ENCODE measurements at places on chromosomes 7 and 10.

- DNase-seq: no peak
Measured at GRCh38 chr7:29839921-29840320, 33.6 kb downstream of the WIPF3 start.

DNA sequence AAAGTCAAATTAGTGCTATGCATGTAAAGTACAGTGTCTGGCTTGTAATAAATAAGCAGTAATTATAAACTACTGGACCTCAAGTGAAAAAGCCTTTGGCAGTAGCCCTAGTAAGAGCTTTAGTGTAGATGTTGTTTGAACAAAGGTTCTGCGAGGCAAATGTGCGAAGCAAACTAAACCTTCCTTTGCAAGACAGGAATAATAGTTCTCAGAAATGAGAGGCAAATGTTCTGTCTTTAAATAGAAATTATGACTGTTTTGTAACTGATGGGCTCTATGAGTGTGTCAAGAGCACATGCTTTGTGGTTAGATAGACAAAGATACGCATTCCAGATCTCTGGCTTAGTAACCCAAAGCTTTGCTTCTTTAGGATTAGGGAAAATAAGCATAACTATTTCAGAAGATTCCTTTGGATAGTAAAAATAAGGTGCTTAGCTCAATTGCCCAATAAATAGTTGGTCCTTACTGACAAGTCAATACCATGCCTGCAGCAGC lies 169.2 kb upstream of the CDC14C start:
- no peak for DNase-seq

- DNase-seq: peak; percentile 65
Measured at GRCh38 chr7:66306243-66306642, 101.1 kb downstream of the TPST1 start.

- DNase-seq: peak; percentile 8
Measured at GRCh38 chr10:14259696-14260566, 70.8 kb downstream of the FRMD4A start.

DNA sequence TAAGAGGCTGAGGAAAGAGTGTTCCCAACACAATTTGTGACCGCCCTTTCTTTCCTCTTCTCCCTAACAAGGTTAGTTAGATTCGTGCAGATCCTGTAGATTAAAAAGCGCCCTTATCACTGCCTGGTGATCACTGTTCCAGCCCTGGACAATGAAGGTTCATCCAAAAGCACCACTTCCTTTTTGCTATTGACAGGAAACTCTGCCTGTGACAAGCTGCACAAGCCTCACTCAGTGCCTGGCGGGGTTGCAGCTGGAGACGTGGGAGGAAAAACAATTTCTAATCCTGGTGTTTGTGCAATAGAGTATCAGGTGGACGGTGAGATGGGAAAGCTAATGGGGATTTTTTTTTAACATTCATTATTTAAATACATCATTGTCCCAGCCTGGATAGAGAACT lies 105.9 kb upstream of the CAV2 start:
- DNase-seq: peak; percentile 26

DNA sequence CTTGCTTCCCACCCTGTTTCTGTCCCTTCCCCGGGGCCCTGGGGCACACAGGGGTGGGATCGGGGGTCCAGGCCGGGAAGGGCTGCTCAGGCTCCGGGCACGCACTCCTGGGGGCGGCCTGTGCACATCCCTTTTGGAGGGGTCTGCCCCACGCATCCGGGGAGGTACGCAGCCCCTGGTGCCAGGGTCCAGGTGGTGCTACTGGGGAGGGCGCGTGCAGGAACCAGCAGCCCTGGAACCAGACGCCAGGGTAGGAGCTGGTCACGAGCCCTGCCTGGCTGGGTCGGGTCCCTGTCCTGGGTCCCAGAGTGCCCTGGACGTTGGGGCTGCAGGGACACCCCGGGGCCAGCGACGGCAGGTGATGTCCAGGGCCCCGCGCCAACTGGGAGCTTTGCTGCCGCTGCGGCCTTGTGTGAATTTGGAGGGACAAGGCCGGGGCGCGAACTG lies 53.4 kb downstream of the GLRX3 start:
- no peak for DNase-seq

- DNase-seq: no peak
Measured at GRCh38 chr10:125886914-125887512, 5.9 kb upstream of the DHX32 start.

DNA sequence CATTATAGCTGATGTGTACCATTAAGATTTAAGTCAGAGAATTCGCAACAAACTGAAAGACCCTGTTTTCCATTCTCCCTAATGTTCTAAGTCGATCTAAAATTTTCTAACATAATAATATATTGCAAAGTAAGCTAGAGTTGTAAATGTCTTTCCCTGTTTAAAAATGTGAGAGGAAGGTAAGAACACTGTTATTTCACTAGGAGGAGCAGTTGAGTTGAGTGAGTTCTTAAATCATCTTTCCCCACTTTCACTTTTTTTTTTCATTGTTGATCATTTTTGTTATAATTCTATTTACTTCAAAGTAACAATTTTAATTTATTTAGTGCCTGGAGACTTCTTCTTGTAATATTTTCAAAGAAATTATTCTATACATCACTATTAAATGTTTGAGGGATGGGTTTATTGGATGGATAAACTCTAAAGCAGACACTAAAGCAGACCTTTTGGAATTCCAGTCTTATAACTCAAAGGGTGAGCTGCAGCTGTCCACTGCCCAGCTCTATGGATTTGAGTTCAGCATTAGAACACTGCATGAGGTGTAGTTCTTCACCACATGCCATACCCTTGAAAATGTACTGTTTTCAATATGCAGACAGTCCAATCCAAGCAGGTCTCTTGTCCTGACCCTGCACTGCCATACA lies 181.3 kb upstream of the FZD1 start:
- DNase-seq: no peak

GRCh38 chr10:102424145-102424544 lies 3.5 kb downstream of the FBXL15 start:
- DNase-seq: no peak

DNA sequence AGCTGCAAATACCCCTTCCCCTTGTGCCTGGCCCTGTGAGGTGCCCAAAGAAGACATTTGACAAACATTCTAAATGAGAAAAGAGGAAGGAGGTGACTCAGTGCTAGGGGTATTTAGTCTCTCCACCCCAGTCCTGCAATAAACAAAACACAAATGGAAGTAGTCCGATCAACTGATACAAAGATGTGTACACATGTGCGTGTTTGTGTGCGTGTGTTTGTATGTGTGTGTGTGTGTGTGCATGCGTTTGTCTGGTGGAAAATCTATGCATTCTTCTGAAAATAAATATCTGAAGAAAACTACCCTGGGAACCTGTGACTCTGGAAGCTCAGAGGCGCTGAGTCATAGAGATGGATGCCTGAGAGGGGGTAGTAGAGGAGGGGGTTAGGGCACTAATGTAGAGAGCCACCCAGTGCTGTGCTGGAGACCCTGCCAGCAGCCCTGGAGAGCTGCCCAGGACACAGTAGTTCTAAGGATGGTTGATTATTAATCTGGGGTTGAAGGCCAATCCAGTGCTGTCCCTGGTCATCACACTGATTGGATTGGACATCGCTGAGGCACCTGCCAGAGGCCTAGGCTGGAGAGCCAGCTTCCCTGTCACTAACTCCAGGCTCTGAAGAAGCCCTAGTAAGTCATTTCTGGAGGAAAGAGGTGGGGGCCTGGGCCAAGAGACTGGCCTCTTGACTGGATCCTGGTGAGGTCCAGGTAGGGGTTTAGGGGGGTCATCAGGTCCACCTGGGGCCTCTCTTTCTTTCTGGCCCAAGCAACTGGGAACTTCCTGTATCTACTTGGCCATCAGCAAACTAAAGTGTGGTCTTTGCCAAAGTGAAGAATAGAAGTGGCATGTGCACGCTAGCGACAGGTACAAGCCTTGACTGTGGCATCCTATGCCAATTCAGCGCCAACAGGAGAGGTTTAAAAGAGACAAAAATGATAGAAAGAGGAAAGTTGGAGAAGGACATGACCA lies 18.5 kb downstream of the SFTPA1 start:
- no peak for DNase-seq

GRCh38 chr7:70944516-70944915 lies 187.4 kb upstream of the GALNT17 start:
- DNase-seq: no peak

GRCh38 chr7:138328215-138328614 lies 131.8 kb upstream of the TRIM24 start:
- DNase-seq: no peak

DNA sequence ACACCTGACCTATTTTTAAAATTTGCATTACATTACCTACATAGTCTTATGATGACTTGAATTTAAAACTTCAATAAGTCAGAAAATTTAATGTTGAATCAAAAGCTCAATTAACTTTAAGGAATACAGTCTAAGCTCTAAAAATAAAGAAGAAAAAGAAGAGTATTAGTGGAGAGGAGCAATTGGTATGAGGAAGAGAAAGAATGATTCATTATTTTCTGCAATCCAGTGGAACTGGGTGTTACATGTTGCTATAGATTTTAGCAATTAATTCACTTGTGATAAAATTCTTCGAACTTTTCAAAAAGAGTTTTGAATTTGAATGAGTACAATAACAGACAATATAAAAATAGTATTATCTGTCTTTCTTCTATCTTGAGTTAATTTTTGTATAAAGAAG lies 158.9 kb upstream of the POT1 start:
- DNase-seq: no peak

DNA sequence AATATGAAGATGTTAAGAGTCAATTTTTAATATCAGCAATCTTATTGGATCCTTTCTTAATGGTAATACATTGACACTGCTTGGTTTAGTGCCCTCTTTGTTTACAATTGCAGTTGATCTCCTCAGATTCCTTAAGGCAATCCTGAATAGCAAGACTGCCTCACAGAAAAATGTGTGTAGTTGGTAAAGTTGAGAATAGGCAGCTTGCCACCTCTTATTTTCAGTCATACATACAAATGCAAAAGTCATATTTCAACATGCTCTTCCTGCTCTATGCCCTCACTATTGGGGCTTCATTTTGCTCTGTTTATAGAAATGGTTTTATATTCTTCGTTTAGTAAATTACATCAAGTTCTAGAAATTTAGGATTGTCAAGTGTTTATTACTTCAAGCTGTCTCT lies 661.1 kb upstream of the ANKRD30A start:
- DNase-seq: no peak

- DNase-seq: no peak
Measured at GRCh38 chr7:136698231-136698630, 170.2 kb upstream of the CHRM2 start.

DNA sequence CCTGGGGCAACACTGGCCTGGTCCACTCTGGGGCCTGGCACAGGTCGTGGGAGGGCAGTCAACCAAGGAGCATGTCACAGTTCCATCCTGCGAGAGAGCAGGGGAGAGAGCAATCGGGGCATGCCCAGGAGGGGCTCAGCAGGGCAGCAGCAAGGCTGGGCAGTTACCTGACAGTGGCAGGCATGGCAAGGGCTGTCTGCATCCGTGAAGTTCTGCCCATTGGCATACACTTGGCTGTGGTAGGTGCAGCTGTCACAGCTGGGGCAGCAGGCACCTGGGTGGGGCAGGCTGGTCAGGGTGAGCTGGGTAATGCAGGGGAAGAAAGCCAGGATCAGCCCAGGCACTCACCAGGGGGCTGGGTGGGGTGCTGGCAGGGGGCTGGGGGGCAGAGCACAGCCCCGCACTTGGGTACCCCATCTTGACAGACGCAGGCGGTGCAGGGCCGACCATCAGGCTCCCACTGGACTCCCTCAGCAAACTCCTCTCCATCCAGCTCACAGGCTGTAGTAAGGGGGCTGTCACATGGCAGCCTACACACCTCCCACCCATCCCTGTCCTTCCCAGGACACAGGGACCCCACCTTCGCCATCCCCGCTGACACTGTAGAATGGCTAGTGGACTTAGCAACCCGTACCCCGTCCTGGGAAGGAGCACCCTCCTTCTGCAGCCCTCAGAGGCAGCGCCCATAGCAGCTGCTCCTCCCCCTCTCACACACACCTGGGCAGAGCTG lies 17.8 kb downstream of the KCP start:
- peak; percentile 45 for DNase-seq

- no peak for DNase-seq
Measured at GRCh38 chr7:121547544-121548092, 151.5 kb upstream of the FAM3C start.

DNA sequence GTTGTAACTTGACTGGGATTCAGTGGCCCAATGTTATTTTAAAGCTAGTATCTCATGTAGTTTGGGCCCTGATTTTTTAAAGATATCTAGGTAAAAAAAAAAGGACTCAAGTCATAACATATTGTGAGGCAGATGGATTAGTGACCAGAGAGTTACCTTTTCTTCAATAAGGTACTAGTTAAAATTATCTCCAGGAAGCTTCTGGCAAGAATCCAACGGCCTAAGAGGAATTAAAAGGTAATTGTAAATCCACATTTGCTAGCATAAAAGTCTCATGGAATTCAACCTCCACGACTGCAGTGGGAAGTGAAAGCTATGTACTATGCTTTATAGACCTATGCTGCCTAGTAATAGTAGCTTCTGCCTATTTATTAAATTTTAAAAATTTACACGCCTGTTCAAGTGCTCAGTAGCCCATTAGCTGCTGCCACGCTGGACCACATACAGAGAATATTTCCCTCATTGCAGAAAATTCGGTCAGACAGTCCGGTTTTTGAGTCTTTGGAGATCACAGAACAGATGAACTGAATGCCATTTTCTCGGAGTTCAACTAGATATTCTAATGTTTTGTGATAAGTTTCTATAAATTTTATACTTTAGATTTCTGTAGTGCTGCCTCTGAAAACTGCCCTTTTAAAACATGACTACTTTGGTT lies 118.4 kb downstream of the NSUN6 start:
- no peak for DNase-seq

- no peak for DNase-seq
Measured at GRCh38 chr10:86330778-86331763, 35.5 kb downstream of the GRID1 start.

- DNase-seq: no peak
Measured at GRCh38 chr10:88108115-88108610, 244.7 kb downstream of the PTEN start.

DNA sequence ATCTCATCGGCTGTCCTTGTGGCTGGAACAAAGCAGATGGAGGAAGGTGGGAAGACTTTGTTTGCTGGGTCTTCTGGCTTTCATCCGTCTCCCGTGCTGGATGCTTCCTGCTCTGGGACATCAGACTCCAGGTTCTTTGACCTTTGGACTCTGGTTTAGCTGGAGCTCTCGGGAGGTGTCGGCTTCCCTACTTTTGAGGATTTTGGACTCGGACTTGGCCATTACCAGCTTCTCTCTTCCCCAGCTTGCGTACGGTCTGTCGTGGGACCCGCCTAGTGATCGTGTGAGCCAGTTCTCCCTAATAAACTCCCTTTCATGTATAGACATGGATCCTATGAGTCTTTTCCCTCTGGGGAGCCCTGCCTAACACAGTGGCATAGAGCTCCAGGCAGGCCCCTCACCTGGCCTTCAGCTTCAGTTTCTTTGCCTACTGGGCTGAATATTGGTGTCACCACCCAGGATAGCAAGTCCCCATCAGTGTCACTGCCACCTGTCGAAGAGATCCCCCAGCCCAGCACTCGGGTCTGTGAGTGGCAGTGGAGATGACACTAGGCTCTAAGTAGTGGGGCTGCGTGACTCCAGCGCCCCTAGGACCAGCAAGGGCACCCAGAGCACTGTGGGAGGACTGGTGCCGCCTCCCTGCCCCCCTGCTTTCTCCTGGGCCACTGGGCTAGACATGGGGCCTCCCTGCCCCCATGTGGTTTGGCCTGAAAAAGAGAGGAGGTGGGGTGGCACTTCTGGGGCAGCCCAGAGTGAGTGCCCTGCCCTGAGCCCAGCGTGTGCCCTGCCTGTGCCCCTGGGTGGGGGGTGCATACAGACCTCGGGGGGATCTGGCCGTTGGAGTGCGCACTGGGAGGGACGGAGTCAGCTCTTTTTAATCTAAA lies 135.6 kb downstream of the LHPP start:
- DNase-seq: peak; percentile 55

GRCh38 chr10:121618906-121619305 lies 20.7 kb upstream of the FGFR2 start:
- no peak for DNase-seq
